Activated naive CD8-positive, alpha-beta T cell treated with anti-CD3 and anti-CD28 coated beads for 36 hours (primary cell): ENCODE measurements at places on chromosomes 2 and 18. TPM values are rescaled to one million over a fixed set of nuclear protein-coding genes. Genes with fewer than 3 reads are reported as not detected.

EFEMP1 gene
- total RNA-seq = not detected

PDE6D gene
- 26.4 TPM for total RNA-seq

CPO gene
- total RNA-seq = not detected

DNA sequence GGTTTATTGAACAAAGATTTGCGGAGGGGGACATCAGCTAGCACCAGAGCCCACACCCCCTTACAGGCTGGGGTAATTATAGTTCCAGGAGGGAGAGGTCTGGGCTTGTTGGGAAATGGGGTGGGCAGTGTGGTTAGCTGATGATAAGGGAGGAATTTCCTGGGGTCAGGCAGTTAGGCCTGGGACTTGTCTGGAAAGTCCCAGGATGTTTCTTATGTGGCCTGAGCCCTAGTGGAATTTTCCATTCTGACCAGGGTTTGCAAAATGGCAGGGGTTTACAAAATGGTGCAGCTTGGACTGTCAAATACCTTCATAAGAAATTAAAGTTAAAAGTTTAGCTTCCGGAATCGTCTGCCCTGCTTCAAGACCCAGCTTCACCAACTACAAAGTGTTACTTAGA, 199.1 kb downstream of the FBXO15 start:
- no peak for DNase-seq

GRCh38 chr2:145887915-145888314, 1368.0 kb upstream of the ZEB2 start:
- no peak for DNase-seq
